ENCODE measurements at places on chromosomes 3 and 15. TPM values are rescaled to one million over a fixed set of nuclear protein-coding genes. Genes with fewer than 3 reads are reported as not detected.

The GHSR gene
- not detected for total RNA-seq

The SPATA12 gene
- total RNA-seq: not detected

The INSYN1 gene
- total RNA-seq: 0.95 TPM

The AHSG gene
- total RNA-seq: not detected

The CCDC13 gene
- 0.64 TPM for total RNA-seq

The EPB42 gene
- not detected for total RNA-seq

The CEP63 gene
- total RNA-seq: 33.0 TPM

The DPPA4 gene
- total RNA-seq: 321 TPM

The CD47 gene
- total RNA-seq: 6.4 TPM

The ANKRD63 gene
- not detected for total RNA-seq

The LRRC31 gene
- total RNA-seq: not detected
